ENCODE measurements at places on chromosomes 5 and 9. TPM values are rescaled to one million over a fixed set of nuclear protein-coding genes. Genes with fewer than 3 reads are reported as not detected.
A peak's percentile ranks its signal among the peaks of the same experiment; 100 is the strongest.

Gene GABBR2
- not detected for total RNA-seq

Gene C8G
- total RNA-seq = 3.4 TPM

Gene GDA
- not detected for total RNA-seq

Gene AKNA
- 246 TPM for total RNA-seq

Gene TAF1L
- not detected for total RNA-seq

Gene CRHBP
- 0.67 TPM for total RNA-seq

Gene PCDHB15
- total RNA-seq = not detected

Gene GRIN1
- total RNA-seq = 0.38 TPM

DNA sequence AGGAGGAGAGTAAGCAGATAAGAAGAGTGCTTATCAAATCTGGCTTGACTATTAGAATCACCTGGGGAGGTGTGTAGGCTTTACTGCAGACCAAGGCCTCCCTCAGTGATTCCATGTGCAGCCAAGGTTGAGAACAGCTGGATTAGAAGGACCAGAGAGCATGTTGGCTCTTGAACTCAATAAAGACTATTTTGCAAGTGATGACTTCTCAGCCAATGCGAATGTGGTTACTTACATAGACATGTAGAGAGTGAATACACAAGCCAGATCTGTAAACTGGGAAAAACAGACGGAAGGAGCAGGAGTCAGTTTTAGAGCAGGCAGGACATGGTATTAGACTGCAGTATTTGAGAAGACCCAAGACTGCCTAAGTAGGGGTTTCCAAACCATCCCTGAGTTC lies 48.5 kb downstream of the MAMDC2 start:
- DNase-seq = no peak
- no peaks in the 10 kb centered on the region for H3K4me1 ChIP-seq
- no peaks in the 10 kb centered on the region for H3K36me3 ChIP-seq
- peaks cover 20% of the 10 kb centered on the region for H3K27me3 ChIP-seq
- H3K27ac ChIP-seq = no peak overlapping the region
- H3K4me3 ChIP-seq = no peak overlapping the region

DNA sequence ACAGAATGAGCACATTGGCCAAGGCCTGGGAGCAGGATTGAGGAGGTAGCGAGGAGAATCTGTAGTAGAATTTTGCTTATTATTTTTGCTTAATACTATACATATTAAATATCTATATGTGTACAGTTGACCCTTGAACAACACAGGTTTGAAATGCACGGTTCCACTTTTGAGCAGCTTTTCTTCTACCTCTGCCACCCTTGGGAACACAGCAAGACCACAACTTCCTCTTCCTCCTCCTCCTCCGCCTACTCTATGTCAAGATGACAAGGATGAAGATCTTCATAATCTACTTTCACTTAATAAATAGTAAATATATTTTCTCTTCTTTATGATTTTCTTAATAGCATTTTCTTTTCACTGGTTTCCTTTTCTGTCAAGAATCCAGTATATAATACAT lies 541.4 kb downstream of the KCTD16 start:
- no peak for DNase-seq
- H3K4me3 ChIP-seq = no peak overlapping the region
- H3K36me3 ChIP-seq = peaks cover 4% of the 10 kb centered on the region
- no peaks in the 10 kb centered on the region for H3K4me1 ChIP-seq

GRCh38 chr9:93579711-93580516 lies 3.5 kb downstream of the PHF2 start:
- H3K27me3 ChIP-seq = no peaks in the 10 kb centered on the region
- H3K4me3 ChIP-seq = no peak overlapping the region
- peaks cover 38% of the 10 kb centered on the region for H3K4me1 ChIP-seq
- H3K27ac ChIP-seq = peak overlapping the region; percentile 75

DNA sequence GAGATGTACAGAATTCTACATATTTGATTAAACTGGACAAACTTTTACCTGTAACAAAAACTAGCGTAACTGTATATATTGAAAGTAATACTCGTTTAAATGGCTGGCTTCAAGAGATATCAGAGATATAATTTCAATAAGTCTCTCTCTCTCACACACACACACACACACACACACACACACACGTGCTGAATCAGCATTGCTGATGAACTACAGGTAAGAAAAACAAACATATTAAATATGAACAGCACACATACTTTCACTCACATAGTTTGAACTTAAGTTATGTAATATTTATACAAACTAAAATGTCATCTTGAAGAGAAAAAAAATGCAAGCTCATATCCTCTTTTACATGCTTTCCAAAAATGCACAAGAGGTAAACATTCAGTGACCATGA lies 145.4 kb downstream of the BNC2 start:
- H3K4me1 ChIP-seq = no peaks in the 10 kb centered on the region
- DNase-seq = no peak
- no peaks in the 10 kb centered on the region for H3K36me3 ChIP-seq
- H3K27ac ChIP-seq = no peak overlapping the region

DNA sequence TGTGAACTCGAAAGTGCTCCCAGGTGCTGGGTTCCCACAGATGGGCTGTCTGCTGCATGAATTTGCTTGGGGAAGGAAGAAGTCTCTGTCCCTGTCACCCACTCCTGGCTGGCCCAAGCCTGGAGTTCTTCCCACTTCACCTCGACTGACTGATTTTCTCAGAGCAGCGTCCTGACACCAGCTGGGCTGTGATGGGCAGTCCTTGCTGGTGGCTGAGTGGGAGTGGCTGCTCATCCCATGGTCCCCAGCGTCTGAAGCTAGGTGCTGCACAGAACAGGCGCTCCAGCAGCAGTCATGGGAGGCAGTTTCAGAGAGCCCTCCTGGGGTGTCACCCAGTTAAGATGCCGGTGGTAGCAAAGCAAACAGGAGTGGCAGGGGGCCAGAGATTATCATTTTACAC lies 10.1 kb upstream of the NEURL1B start:
- H3K27ac ChIP-seq = no peak overlapping the region
- no peak for DNase-seq
- no peaks in the 10 kb centered on the region for H3K4me1 ChIP-seq
- no peak overlapping the region for H3K4me3 ChIP-seq
- no peaks in the 10 kb centered on the region for H3K36me3 ChIP-seq
- H3K27me3 ChIP-seq = peaks cover 10% of the 10 kb centered on the region

DNA sequence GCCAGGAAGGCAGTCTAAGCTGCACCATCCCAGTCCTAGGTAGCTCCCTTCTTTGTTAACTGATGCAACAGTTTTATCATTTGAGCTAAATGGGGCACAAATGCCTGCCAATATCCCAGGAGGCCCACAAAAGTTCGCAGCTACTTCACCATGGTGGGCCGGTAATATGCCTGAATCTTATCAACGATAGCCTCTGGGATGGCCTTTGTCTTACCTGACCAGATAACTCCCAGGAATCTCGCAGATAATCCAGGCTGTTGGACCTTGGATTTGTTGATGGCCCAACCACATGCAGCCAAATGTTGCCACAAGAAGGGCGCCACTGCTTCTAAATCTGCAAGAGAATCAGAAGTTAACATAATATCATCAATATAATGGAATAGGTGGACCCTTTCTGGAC lies 83.8 kb upstream of the ATP10B start:
- H3K36me3 ChIP-seq = no peaks in the 10 kb centered on the region
- H3K4me1 ChIP-seq = no peaks in the 10 kb centered on the region
- no peak for DNase-seq

- H3K27ac ChIP-seq = no peak overlapping the region
- H3K36me3 ChIP-seq = peaks cover 5% of the 10 kb centered on the region
- peaks cover 7% of the 10 kb centered on the region for H3K4me1 ChIP-seq
- no peak overlapping the region for H3K4me3 ChIP-seq
- no peaks in the 10 kb centered on the region for H3K27me3 ChIP-seq
Measured at GRCh38 chr5:90398726-90399125, 10.8 kb downstream of the CETN3 start.

DNA sequence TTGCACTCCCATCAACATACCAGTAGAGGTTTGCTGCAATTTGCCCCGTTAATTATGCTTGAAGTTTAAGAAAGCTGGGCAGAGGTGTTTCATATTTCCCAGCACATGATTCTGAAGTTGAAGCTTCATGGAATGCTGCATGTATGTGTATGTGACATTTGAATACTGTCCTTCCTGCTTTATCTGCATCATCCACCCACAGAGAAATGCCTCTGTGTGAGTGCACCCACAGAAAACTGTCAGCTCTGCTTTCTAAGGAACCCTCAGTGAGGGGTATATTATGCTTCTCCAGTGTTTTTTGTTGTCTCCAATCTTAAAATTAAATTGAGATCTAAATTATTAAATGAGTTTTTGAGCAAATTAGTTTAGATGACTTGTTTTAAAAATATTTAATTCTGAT lies 358.1 kb upstream of the PIK3R1 start:
- no peak overlapping the region for H3K4me3 ChIP-seq
- H3K27me3 ChIP-seq = no peaks in the 10 kb centered on the region
- no peak for DNase-seq
- H3K4me1 ChIP-seq = no peaks in the 10 kb centered on the region

- no peak for DNase-seq
- H3K27ac ChIP-seq = no peak overlapping the region
- no peaks in the 10 kb centered on the region for H3K4me1 ChIP-seq
- H3K4me3 ChIP-seq = no peak overlapping the region
- H3K36me3 ChIP-seq = no peaks in the 10 kb centered on the region
Measured at GRCh38 chr9:26779062-26779461, 113.5 kb downstream of the CAAP1 start.

DNA sequence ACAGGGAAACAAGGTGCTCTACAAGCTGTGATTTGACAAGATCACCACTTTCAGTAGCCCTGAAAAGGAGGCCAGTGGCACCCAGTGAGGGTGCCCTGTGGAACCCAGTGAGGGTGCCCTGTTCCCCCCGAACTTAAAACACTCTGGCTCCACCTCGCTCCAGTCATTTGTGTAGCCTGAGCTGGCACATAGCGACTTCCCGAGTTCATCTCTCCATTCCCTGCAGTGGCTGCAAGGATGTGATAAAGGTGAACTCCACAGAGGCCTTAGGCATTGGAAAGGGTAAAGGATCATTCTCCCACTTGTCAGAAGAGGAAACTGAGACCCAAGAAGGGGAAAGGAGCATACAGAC lies 21.9 kb upstream of the ANXA6 start:
- H3K4me3 ChIP-seq = no peak overlapping the region
- no peaks in the 10 kb centered on the region for H3K36me3 ChIP-seq
- DNase-seq = no peak
- no peak overlapping the region for H3K27ac ChIP-seq

DNA sequence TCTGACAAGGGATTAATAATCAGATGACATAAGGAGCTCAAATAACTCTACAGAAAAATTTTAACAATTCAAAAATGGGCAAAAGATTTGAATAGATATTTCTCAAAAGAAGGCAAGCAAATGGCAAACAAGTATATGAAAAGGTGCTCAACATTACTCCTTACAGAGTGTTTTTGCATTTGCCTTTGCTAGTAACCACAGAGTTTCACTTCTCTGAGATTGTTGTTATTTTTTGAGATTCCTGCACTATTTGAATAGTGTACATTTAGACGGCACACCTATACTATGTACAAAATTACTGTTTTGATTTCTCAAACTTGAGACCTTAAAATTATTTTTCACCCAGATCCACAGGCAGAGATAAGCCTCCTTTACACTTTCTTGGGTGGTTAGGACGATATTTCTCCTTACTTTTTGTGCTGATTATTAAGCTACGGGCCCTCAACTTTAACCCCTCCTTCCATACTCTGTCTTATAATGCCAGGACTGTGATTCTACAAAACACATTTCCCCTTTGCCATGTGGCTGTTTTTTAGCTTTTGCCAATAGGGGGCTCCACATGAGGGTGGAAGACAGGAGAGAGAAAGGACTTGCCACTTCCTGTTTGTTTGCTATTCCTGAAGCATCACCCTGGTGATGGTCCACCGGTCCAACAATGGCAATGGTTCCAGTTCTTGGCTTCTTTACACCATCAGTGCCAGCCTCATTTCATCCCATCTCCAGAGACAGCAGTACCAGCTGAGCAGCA lies 65.0 kb upstream of the DAP start:
- H3K27me3 ChIP-seq = peaks cover 20% of the 10 kb centered on the region
- no peak for DNase-seq
- no peaks in the 10 kb centered on the region for H3K4me1 ChIP-seq
- no peaks in the 10 kb centered on the region for H3K36me3 ChIP-seq
- H3K27ac ChIP-seq = no peak overlapping the region

DNA sequence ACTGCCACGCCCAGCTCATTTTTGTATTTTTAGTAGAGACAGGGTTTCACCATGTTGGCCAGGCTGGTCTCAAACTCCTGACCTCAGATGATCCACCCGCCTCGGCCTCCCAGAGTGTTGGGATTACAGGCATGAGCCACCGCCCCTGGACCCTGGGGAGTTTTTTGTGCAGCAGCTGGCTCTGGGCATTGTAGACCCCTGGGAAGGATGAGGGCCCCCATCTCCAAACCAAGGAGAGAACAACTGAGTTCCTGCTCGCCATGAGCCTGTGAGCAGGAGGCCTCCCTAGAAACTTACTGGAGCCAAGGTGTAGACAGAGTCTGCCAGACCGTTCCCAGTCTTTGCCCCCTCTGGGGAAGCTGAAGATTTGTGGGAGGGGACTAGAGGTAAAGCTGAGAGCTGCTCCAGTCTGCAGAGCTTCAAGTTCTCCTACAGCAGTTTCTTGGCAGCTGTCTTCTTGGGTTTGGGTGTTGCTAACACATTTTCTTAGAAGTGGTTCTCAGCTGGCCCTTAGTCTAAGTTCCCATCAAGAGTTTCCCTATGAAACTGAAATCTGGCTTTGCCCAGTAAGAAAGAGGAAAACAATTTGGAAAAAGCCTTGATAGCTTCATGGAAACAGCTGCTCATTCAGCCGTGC lies 12.4 kb downstream of the NUDT2 start:
- no peak overlapping the region for H3K4me3 ChIP-seq
- no peak overlapping the region for H3K27ac ChIP-seq
- DNase-seq = no peak
- H3K4me1 ChIP-seq = no peaks in the 10 kb centered on the region

DNA sequence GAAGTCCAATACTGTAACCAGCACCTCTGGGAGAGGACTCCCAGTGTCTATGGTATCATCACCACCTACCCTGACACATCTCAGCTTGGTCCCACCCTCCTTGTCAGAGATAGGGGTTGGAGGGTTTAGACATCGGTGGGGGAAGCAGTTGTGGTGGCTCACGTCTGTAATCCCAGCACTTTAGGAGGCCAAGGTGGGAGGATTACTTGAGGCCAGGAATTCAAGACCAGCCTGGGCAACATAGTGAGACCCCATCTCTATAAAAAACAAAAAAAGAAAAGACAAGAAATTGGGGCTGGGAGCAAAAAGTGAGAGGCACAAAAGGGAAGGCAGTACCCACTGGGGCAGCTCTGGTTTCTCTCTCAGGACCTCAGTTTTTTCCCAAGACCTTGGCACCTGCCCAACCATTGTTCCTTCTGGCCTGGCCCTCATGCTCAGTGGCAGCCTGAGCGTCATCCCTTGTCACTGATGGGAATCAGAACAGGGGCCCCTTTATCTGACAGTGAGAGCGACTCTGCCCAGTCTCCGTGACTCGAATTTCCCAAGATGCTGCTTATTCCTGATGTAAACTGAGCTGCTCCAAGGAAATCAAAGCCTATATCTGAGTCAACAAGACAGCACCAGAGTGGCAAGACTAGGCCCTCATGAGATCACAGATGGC lies 80.5 kb upstream of the HSPA9 start:
- DNase-seq = no peak
- H3K27ac ChIP-seq = no peak overlapping the region
- H3K4me3 ChIP-seq = no peak overlapping the region
- peaks cover 2% of the 10 kb centered on the region for H3K36me3 ChIP-seq
- peaks cover 94% of the 10 kb centered on the region for H3K27me3 ChIP-seq

GRCh38 chr5:180191716-180192115 lies 17.3 kb downstream of the RASGEF1C start:
- H3K4me3 ChIP-seq = no peak overlapping the region
- DNase-seq = no peak
- H3K4me1 ChIP-seq = no peaks in the 10 kb centered on the region
- no peak overlapping the region for H3K27ac ChIP-seq
- H3K27me3 ChIP-seq = no peaks in the 10 kb centered on the region

Measured in activated T-cell treated with anti-CD3 and anti-CD28 coated beads, Interleukin-2, amount 50 U/mL, for 72 hours (primary cell).